ENCODE measurements at places on chromosomes 16 and 17. TPM values are rescaled to one million over a fixed set of nuclear protein-coding genes. Genes with fewer than 3 reads are reported as not detected.

The RNU2-1 gene
- total RNA-seq: not detected

The DPEP1 gene
- total RNA-seq: 147 TPM

The ADAM11 gene
- under 0.01 TPM for total RNA-seq

The SMIM36 gene
- not detected for total RNA-seq

The TRPV3 gene
- total RNA-seq: not detected

The TM4SF5 gene
- total RNA-seq: 2.0 TPM

The TBC1D3K gene
- not detected for total RNA-seq

The CACNG4 gene
- total RNA-seq: not detected

The TTLL6 gene
- total RNA-seq: not detected

The CRYM gene
- total RNA-seq: 0.78 TPM
